ENCODE measurements at places on chromosomes 2 and 18.

DNA sequence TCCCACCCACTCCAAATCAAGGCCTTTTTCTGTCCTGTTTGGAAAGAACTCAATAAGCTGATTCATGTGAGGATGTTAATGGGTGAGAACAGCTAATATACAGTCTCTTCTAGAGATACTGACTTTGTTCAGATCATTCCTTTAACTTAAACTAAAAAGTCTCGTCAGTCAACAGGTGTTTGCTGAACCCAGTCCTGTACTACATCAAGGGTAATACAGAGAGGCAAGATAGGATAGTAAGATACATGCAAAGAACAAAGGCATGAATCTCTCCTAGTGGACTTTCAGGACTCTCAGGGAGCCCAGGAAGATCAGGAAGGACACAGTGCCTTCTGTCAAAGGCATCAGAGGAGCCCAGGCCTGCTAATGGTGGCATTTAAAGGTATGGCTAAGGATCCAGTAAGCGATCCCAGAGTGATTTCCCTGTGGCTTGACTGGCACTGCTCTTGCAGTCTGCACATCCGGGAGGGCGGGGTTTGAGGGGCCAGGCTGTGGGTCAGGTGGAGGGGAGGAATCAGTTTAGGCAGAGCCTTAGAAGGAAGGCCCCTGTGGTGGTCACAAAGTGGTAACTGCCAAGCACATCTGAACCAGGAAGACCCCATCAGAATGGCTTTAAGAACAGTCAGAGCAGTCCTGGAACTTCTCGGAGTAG is 54.0 kb downstream of the EPAS1 start:
- DNase-seq, result no peak

DNA sequence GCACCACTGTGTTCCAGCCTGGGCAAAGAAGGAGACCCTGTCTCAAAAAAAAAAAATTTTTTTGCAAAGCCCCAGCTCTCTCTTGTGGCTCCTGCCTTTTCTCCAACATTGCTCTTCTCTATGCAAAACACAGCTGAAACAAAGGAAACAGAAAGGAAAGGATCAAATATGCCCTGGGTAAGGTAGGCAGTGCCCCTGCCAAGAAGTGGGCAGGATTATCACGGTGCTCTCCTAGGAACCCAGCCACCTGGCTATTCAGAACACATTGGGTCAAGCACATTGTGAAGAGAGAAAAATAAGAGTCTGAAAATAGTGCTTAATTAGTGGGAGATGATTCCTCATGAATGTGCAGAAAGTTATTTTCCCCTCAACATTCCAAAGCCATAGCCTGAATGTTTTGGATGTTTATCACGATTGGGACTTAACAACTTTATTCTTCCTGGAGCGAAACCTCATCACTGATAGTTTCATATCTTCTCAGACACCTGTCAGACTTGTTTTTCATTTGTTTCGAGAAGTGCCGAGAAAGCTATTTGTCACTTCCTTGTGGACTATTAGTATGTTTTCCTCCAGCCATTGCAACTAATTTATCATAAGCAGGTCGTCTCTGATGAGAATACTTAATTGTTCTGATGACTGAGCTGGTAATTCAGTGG is 42.7 kb upstream of the RPL31 start:
- DNase-seq, result no peak

GRCh38 chr2:115208493-115209164 is 766.2 kb downstream of the DPP10 start:
- DNase-seq, result no peak

DNA sequence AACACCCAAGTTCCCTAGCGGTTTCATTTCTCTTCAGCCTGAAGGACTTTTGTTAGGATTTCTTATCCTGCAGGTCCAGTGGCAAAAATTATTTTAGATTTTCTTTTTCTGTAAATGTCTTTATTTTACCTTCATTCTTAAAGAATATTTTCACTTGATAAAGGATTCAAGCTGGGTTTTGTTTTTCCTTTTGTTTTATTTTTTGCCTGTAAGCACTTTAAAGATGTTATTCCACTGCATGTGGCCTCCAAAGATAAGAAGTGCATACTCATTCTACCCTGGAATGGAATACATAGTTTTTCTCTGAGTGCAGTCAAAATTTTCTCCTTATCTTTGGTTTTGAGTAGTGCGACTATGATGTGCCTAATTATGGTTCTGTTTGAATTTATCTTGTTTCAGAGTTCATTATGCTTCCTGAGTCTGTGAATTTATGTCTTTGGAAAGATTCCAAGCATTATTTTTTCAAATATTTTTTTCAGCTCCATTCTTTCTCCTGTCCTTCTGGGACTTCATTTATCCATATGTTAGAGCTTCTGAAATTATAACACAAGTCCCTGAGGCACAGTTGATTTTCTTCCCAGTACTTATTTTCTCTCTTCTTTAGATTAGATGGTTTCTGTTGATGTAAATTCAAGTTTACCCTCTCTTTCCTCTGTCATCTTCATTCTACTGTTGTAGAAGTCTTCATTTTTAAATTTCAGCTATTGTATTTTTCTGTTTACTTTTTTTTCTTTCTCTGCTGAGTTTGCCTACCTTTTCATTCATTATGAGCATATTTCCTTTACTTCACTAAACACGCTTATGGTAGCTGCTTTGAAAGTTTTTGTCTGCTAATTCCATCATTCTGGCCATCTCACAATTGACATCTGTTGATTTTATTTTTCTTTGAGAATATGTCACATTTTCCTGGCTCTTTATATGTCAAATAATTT is 69.6 kb downstream of the MAPRE2 start:
- no peak for DNase-seq

DNA sequence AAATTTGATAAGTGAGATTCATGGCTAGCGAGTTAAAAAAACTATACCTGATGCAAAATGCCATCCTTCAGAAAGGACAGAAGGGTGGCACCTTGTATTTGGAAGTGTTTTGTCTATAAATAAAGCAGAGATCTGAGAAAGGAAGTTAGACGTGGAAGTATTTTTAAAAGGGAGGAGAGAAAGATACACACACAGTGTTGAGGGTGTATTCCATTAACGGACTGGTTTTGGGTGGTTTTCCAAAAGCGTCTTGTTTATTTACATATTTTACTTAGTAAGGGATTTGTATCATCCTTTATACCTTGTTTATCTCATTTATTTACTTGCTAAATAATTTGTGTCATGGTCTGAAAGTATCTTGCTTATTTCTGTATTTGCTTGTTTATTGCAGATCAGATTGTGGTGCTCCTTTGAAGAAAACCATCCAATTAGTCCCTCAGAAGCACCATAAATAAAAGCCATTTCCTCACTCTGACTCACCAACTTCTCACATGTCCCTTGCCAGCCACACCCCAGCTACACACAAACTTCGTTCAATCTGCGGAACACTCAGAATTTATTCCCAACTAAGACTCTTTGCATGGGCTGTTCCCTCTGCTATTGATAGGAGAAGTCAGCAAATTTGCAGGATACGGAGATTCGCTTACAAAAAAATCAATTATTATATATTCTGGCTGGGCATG is 90.8 kb downstream of the FAM124B start:
- no peak for DNase-seq

DNA sequence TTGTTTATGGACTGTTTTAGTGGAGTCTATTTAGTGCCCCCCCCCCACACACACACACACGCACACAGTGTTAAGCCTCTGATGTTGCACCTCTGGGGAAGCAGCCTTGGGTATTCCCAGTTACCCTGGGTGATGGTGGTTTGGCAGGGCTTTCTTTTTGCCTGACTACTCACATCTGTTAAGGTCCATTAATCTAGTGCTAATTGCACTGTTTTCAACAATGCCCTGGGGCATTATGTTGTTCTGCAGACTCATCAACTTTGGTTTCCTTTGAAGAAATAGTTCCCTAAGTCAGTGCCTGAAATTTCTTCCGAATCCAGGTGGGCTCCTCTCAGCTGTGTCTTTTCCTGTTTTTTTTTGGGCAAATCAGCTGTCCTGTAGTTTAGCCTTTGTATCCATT is 34.7 kb downstream of the SPOPL start:
- DNase-seq, result no peak

DNA sequence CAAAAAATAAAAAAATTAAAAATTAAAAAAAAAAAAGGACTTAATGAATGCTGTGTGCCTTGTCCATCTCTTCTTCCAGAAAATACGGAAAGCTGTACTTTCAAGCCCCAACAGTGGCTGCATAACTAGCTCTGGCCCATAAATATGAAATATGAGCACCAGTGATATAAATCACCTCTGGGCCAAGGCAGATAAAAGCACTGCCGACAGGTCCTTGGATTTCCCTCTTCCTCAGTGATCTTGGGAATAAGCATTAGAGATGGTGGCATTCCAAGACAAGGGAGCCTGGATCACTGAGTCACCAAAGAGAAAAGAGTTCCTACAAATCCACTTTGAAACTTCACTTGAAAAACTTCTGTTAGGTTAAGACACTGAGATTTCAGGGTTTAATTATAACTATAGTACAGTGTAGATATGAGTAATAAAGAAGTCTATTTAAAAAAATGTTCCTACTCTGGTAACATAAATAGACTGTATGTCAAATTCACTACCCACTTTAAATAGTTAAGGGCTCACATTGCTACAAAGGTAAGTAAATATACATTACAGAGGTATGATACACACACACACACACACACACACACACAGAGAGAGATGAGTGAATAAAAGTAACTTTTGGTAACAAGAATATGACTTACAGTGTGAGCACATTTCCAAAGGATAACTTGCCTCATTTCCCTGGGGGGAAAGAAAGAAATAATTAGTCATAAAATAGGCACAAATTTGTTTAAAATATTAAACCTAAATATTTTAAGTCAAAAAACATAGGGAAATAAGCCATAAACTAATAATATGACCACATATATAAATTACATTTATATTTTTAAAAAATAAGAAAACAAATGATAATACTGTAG is 35.6 kb downstream of the PPP3R1 start:
- DNase-seq, result no peak

- DNase-seq, result no peak
Measured at GRCh38 chr2:65355186-65355831, 77.1 kb downstream of the SPRED2 start.

All from T1000 (cell line).